ENCODE measurements at places on chromosomes 7 and 10.

DNA sequence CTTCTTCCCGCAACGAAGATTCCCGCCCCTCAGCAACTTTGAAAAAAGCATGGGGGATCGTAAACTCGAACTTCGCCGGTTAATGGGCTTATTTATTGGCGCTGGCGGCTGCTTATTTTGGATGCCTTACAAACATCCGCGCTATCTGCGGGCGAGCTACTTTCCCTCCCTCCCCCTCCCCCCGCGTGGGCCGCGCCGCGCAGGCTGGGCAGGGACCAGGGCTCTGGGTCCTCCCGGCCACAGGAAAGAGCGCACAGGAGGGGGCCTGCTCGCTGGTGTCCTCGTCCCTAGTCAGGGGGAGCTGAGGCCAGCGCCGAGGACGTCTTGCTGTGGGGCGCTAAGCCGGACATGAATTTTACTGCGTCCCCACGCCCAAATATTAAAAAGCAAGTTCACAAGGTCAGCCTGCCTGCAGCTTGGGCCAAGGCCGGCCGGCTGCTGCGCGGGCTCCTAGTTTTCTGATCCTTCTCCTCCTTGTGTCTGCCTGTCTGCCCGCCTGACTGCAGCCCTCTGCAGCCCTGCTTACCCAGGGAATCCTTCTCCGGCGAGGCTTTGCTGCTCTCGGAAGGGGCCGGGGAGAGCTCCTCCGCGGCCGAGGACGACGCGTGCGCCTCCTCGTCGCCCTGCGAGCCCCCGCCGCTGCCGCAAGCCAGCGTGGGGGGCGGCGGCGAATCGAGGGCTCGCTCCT, 1.2 kb downstream of the HOXA10 start:
- peak; percentile 52 for DNase-seq

DNA sequence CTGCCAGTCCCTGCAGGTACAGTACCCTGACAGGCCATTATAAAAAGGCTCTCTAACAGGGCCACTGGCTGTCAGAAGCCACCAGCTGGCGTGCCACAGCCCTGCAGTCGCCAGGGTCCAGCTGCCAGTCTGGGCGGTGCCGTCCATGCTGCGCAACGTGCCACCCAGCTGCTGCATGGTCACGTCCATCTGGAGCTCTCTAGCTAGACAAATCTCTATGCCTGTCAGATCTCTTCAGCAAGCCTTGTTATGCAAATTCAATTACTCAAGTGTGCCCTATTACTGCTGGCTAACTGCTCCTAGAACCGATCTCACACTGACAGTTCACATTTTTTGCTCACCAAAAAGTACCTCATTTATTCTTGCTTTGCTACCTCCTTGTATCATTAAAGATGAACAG, 75.9 kb downstream of the HIBADH start:
- no peak for DNase-seq

DNA sequence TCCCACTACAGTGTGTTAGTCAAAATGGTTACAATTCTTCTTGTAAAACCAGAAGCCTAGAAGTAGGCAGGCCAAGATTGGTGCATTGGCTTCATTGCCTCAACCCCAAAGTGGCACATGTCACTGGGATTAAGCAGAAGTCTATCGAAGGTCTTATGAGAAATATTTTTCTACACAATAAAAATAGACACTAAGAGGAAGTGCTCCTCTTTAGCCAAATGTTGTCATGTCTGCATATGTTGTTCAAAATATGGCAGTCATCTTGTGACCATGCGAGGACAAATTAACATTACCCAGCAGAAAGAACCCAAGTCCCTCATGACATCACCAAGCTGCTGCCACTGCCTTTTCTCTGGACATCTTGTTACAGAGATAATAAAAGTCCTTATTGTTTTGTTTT, 6.3 kb upstream of the NSMCE4A start:
- DNase-seq: no peak

- DNase-seq: no peak
Observed at GRCh38 chr10:79376078-79376628, 28.9 kb downstream of the PPIF start.

GRCh38 chr7:70773406-70773805, 358.5 kb upstream of the GALNT17 start:
- no peak for DNase-seq

GRCh38 chr7:91771921-91772815, 108.3 kb downstream of the MTERF1 start:
- DNase-seq: no peak

GRCh38 chr7:157459966-157460365, 123.2 kb downstream of the DNAJB6 start:
- no peak for DNase-seq

Measured in hematopoietic multipotent progenitor cell treated with erythropoietin and hydrocortisone succinate and interleukin-3 and kit ligand, for 6 days (in vitro differentiated cells).